ENCODE measurements at places on chromosomes 4 and X.

DNA sequence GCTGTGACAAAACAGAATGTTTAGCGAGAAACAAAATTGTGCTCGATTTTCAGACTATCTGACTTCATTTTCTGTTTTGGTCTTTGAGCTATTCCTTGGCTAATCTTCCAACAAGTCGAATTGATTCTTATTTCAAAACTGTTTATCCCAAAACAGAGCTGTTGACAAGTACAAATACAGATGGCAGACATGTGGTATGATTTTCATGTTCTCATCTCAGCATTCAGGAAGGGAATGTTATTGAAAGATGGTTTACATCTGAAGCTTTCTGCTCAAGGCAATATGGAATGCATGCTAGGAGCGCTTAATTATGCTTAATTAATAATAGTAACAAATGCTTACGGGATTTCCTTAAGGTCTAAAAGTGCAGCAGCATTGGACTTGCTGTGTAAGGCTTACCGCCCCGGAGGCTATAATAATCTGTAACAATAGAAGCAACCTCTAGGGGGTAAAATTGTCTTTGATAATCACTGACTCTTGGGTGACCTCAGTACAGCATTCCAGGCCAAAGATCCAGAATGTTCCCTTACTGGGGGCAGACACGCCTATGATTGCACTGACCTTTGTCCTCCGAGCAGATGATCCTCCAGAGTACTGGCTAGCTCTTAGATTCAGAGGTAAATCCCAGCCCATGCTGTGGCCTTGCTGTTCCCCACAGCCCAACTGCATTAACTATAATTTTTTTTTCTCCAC lies 16.4 kb downstream of the LSM6 start:
- no peak for DNase-seq

- DNase-seq, result no peak
These were observed 2.2 kb downstream of the RNF150 start for GRCh38 chr4:141130947-141131605.

DNA sequence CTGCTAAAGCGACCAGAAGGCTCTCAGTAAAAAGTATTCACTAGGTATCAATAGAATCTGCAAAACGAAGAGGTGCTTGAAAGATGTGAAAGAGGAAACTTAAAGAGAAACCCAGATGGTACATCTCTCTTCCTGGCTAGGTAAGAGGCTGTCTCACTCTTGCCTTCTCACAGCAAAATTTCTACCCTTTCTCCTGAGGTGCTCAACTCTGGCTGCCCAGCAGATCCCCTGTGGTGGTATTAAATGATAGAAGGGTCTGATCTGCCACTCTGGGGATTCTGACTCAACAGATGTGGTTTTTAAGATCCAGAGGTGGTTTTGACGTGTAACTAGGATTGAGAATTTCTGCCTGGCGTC lies 14.9 kb upstream of the TSPAN5 start:
- DNase-seq, result no peak

- DNase-seq, result peak; percentile 24
These were observed 626.2 kb downstream of the MID1IP1 start for GRCh38 chrX:39427492-39427891.

GRCh38 chr4:110361921-110362320 lies 114.0 kb upstream of the ENPEP start:
- DNase-seq, result no peak

GRCh38 chr4:96194993-96195392 lies 355.1 kb downstream of the PDHA2 start:
- peak; percentile 58 for DNase-seq

- DNase-seq, result peak; percentile 84
These were observed 32.8 kb downstream of the ELOVL6 start for GRCh38 chr4:110165382-110166286.

DNA sequence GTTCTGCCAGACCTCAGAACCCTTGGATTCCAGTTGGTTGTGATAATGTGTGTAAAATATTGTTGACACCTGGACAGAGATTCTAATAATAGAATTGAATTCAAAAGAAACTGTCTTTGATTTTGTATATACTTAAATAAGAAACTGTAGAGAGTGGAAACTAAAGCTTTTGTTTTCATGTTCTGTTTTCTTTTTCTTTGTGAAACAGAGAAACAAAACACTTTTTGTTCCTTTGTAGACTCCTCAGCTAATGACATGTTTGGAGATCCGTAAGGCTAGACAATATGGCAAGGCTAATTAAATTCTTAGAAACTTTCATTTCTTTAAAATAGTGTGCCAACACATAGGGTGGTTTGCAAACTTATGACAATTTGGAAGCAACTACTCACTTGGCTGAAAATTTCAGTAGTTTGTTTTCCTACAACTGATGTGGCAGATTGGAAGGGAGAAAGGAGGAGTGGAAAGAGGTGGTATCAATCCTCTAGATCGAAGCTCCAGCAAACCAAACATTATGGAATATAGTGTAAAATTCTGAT lies 90.9 kb upstream of the FAT1 start:
- DNase-seq, result no peak

DNA sequence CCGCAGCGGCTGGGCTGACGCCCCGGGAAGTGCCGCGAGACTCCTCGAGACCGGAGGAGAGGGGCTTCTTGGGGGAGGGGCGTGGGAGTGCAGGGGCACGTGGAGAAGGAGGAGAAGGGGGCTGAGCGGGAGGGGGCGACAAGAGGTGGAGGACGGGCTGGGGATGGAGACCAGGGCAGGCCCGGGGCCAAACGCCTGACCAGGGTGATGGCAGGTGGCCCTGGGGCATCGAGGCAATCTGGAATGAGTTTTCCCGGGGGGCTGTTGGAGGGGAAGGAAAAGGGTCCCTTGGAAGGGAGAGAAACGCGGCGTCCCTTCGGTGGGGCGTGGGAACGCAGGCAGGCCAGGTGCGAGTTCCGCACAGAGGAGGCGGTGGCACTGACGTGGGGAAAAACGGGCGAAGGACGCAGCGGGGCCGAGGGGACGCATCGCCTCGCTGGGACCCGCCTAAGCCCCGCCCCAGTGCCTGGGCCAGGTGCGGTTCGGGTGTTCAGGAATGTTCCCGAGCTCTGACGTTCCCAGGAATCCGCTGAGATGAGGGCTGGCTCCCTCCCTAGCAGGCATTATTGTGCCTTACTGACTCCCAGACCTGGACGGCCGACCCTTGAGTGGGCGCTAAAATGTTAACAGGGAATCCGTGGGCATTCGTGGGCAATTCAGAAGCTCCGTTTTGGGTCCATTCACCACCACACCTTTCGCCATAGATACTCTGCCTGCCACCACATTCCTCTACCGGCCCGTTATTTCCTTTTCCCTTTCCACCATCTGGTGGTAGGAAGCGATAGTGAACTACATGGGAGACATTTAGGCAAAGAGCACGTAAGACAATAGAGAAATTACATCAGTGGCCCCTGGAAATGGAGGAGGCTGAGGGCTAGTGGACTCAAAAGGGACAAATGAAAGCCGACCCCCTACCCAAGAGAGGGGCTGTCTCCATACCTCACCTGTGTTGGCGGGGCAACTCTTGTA lies 795 bp upstream of the SH3KBP1 start:
- DNase-seq, result peak; percentile 79

GRCh38 chr4:128916832-128917231 lies 107.3 kb downstream of the JADE1 start:
- DNase-seq, result no peak

DNA sequence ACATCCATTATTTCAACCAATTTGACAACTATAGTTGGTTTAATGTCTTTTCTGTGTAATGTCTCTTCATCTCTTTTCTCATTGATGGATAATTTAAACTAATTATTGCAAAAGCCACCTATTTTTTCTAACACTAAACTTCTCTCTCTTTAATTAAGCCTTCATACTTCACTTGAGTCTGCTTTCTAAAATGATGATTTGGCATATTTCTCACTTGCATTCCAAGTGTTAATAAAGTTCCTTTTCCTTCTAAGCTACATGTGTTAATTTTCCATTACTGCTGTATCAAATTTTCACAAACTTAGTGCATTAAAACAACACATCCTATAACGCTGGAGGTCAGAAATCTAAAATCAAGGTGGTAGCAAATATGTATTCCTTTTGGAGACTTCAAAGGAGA lies 1743.8 kb upstream of the PCDH7 start:
- no peak for DNase-seq

- no peak for DNase-seq
These were observed 3.1 kb downstream of the TET2 start for GRCh38 chr4:105149771-105150170.

GRCh38 chr4:153008578-153009199 lies 72.6 kb downstream of the FHDC1 start:
- no peak for DNase-seq

DNA sequence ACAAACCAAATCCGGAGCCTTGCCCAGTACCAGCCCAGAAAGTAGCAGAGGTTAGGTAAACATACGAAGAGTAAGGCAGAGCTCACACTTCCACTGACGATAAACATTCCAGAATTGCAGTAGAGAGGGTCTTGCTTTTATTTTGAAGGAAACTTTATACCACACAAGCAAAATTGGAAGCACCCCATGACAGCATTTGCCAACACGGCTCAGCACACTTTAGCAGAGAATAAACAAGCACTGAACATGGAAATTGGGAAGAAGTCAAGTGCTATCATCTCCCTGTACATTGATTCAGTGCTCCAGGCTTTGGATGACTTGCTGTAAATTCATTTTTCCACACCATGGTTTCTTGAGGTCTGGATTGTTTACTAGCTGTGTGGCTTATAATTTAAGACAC lies 160.7 kb upstream of the FAM47C start:
- no peak for DNase-seq

GRCh38 chrX:129658429-129658828 lies 3.7 kb upstream of the APLN start:
- DNase-seq, result no peak

- no peak for DNase-seq
These were observed 131.4 kb upstream of the CTSO start for GRCh38 chr4:156085100-156085499.

GRCh38 chrX:37818031-37818430 lies 29.3 kb downstream of the DYNLT3 start:
- no peak for DNase-seq

- DNase-seq, result no peak
These were observed 2012.4 kb upstream of the IGFBP7 start for GRCh38 chr4:59122626-59123025.

GRCh38 chr4:55896622-55897021 lies 43.2 kb downstream of the EXOC1 start:
- no peak for DNase-seq

GRCh38 chr4:110248100-110248499 lies 49.7 kb upstream of the ELOVL6 start:
- DNase-seq, result no peak

GRCh38 chr4:151658959-151659600 lies 101.7 kb downstream of the GATB start:
- DNase-seq, result peak; percentile 34

DNA sequence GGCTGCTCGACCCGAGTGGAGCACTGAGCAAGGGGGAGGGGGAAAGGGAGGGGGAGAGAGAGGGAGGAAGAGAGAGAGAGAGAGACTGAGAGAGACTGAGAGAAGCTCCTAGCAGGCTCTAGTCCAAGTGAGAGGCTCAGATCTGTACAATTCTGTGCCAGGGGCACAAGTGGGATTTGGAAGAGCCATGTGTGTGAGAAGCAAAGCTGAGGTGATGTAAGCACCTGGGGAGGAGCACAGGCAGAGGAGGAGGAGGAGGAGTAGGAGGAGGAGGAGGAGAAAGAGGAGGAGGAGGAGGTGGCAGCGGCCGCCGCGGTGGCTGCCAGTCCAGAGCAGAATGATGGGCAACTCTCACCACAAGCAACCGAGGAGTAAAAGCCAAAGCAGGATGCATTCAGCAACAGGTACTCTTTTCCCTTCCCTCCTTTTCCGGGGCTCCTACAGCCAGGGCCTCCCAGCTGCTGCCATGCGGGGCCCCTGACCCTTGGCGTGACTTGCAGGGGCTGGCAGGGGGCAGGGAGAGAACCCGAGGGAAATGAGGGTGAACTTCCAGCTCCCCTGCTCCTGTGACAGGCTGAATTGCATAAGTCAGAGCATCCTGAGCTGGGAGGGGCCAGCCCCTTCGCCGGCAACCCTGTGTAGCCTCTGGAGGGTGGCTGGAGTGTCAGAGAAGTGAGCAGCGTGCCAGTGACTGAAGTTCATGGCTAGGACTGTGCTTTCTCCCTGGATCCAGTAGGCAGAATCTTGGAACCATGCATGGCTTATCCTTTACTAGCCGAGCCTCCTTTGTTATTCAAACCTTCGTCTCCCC lies 62.2 kb downstream of the RTL5 start:
- peak; percentile 3 for DNase-seq

DNA sequence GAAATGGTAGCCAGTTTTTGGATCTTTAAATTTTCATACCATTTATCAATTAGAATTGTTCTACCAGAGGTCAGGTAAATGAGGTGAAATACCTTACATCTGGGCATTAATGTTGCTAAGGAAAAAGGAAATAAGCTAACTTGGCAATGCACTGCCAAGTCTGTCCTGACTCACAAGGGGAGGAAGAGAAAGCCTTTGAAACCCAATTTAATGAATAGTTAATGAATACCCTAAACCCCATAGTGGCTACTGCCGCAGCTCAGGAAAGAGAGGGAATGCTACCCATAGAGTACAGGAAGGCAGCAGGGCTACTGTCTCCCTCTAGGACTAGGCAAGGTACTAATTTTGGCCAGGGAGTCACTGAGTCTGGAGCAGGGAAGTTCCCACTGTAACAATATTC lies 16.8 kb upstream of the DHX15 start:
- no peak for DNase-seq

- DNase-seq, result no peak
These were observed at the start of gene STS for GRCh38 chrX:7147413-7147977. Gene STS (plus strand): TSS chrX:7147712. CDS start chrX:7253200, 105,488 bp downstream.

DNA sequence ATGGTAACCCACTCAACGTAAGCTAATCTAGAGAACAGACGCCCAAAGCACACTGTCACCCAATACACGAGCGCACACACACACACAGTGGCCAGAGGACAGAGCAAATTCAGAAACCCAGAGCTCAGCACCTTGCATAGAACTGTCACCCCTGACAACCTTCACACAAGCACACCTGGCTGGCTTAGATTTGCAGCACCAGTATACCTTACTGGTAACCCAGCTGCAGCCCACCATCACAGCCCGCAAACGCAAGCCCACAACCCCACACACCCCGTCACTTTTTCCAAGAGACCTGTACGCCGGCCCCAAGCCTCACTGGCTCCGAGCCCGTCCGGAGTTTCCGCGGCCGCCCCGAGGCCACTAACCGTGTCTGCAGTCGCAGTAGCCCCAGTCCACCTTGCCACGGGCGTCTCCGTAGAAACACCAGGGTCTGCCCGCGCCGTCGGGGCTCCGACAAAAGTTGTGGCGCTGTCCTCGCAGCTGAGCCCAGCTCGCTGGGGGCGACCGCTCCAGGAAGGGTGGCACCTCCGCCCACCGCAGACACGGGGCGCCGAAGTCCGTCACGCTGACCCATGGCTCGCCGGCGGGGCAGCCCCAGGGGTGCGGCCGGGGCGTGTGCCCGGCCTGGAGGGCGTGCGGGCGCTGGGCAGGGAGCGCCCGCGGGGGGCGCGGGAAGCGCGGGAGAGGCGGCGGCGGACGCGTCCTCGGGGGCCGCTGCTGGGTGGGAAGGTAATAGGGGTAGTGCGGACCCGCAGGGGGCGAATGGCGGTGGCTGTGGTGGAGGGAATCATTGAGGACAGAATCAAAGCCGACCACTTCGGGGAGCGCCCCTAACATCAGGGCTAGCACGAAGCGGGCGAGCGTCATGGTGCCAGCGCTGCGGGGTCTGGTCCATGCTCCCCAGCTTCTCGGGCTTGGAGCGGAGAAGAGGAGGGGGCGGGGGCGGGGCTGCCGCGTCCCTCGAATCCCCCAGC lies 664 bp downstream of the PRSS12 start:
- DNase-seq, result no peak

Data from fibroblast of lung (primary cell).